ENCODE measurements at places on chromosomes 2 and 18. TPM values are rescaled to one million over a fixed set of nuclear protein-coding genes. Genes with fewer than 3 reads are reported as not detected.

DNA sequence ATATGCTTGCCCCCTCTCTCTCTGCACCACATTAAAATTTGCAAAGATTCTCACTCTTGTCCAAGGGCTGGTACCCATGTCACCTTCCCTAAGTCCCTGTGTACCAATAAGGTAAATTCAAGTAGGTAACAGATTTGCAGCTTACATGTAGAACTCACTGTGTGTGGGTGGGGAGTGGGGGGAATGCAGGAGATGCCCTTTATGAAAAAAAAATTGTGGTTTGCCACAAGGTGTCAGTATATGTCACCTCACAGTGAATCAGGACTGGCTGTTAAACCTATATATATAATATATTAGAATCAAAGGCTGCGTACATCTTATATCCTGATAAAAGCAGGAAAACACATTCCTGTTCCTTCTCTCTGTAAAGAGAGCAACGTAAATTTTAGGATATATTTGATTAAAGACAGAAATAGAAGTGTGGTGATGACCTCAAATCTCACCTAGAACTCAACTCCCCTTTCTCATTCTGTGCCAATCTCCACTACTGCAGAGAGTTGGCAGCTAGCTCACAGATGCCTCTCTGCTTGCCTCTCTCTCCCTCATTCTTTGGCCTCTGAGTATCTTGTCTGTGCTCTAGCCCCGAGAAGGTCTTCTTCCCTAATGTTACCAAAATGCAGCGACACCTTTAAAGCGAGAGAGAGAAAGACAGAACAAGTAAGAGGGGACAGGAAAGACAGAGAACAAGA, 536 bp downstream of the XDH start:
- no peak for DNase-seq

DNA sequence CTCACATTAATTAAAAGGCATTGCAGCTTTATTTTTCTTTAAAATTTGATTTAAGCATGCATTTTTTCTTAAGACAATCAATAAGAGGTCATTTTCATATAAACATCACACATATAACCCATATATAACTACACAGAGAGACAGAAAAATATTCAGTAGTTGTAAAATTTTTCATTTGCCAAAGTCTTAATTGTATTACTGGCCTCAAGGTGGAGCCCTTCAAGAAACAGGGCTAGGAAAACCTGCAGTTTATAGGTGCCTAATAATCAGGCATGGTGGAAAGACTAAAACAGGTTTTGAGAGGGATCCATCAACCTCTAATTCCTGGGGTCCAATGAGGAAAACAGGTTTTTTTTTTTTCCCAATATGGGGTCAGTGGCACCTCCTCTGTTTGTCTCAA, 71.3 kb upstream of the ZNF804A start:
- no peak for DNase-seq

GRCh38 chr2:240365971-240366471, 69.4 kb upstream of the GPC1 start:
- DNase-seq: no peak

DNA sequence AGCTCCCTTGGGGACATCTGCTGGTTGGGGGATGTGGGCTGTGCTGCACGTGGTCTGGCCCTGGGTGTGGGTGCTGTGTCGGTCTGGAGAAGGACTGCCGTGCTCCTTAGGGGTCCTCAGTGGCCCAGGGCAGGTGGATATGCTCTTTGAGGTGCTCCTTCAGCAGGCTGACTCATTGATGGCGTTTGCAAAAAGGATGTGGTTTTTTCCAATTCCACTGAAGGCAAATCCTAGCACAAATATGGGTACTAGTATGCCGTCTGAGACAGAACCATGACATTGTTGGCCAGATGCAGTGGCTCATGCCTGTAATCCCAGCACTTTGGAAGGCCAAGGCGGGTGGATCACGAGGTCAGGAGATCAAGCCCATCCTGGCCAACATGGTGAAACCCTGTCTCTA, 3.3 kb downstream of the PPP1R7 start:
- DNase-seq: no peak

GRCh38 chr18:939166-939565, 34.5 kb downstream of the ADCYAP1 start:
- DNase-seq: no peak

GRCh38 chr2:12087175-12087574, 340.7 kb downstream of the LPIN1 start:
- DNase-seq: no peak

DNA sequence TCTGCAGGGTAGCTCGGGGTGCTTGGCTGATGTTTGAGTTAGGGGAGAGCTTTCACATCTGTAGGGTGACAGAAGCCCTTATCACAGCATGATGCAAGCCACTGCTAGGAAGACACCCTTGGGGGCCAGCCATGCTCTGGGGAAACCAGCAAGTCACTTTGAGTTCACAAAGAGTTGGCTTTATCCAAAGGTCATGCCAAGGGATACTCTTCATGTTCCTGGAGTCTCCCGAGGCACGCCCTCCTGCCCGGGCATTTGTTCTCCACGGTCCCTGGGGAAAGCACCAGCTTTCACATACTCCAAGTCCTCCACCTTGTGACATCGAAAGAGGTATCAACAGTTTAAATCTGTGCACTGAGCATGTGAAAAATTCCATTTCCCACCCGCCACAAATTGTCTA, 227.7 kb downstream of the VAPA start:
- DNase-seq: no peak

DNA sequence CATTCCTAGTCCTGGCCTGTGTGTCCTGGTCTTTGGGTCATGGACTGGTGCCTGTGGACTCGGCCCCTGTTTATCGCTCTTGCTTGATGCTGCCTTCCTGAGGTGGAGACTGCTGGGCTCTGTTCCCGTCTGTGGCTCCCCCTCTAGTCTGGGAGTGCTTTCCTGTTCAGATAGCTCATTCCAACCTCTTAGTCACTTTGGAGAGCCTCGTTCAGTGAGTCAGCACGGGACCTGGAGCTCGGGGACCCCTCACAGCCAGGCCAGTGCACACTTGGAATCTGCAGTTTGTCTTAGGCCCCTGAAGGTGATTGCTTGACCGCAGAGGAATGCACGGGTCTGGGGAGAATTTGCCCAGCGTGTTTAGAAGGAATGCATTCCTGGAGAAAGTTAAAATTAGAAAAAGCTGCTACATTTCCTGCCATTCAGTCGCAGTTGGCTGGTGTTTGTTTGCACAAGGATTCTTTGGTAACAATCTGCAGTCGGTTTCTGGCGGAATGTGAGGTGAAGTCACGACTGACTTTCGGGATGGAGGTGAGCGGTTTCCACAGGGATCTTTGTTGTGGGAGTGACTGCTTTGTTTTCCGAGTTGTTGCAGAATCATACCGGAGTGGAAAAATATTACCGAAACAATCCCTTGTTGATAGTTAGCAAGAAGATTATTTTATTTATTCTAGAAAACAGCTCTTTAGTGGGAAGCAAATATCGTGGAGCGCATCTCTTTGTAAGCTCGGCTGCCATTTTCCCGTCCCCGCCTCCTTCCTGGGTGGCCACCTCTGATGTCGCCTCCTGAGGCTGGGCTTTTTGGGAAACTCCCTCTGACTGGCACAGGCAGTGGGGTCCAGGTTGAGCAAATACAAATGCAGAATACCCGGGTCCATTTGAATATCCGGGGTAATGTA, 29.6 kb downstream of the SH3BP4 start:
- peak; percentile 89 for DNase-seq

GRCh38 chr2:227456772-227457171, 15.2 kb upstream of the AGFG1 start:
- no peak for DNase-seq

DNA sequence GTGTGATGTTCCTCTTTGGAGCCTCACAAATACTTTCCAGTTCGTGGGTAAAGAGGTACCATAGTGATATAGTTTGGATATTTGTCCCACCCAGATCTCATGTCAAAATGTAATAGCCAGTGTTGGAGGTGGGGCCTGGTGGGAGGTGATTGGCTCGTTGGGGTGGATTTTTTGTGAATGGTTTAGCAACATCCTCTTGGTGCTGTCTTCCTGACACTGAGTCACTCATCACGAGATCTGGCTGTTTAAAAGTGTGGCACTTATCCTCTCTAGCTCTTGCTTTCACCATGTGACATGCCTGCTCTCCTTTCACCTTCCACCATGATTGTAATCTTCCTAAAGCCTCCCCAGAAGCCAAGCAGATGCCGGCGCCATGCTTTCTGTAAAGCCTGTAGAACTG, 3.0 kb upstream of the CCDC93 start:
- DNase-seq: no peak

Gene CDH7
- polyA plus RNA-seq: 0.36 TPM

Gene KANSL3
- 33.9 TPM for polyA plus RNA-seq

Gene MAP3K19
- polyA plus RNA-seq: 0.13 TPM

Gene RGPD8
- polyA plus RNA-seq: 3.2 TPM

Gene TRPM8
- not detected for polyA plus RNA-seq
